Type B pancreatic cell (in vitro differentiated cells): ENCODE measurements at places on chromosomes 13 and 19. TPM values are rescaled to one million over a fixed set of nuclear protein-coding genes. Genes with fewer than 3 reads are reported as not detected.

Gene ARHGAP45
- total RNA-seq, result 2.6 and 4.5 TPM in 2 replicates

Gene WTIP
- 23.9 and 29.3 TPM in 2 replicates for total RNA-seq

DNA sequence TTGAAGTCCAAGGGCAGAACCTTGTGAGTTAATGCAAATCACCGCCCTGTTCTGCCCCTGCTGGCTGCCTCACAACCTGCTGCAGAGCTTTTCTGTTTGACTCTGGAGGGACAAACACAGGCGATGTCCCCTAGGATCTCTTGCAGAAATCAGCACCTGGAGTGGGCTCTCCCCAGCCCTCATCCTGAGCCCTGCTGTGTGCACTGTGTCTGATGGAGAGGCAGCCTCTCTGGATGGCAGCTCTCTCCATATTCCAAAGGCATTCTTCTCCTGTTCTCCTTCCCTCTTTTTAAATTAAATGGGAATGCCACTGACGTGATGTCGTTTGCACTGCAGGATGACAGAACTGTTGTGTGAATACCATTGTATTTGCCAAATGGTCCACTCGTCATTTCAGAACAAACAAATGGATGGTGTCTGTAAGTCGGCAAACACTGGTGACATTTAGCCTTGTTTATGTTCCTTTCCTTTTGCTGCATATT lies 184.1 kb downstream of the ZNF536 start:
- no peak overlapping the region for H3K4me3 ChIP-seq
- no peak for DNase-seq
- H3K27ac ChIP-seq, result no peak overlapping the region
- peaks cover 41% of the 10 kb centered on the region for H3K27me3 ChIP-seq

DNA sequence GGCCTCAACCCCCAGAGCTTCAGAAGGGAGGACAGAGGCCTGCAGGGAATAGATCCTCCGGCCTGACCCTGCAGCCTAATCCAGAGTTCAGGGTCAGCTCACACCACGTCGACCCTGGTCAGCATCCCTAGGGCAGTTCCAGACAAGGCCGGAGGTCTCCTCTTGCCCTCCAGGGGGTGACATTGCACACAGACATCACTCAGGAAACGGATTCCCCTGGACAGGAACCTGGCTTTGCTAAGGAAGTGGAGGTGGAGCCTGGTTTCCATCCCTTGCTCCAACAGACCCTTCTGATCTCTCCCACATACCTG lies 969 bp upstream of the CEACAM5 start:
- no peaks in the 10 kb centered on the region for H3K36me3 ChIP-seq
- no peak overlapping the region for H3K4me3 ChIP-seq
- H3K27ac ChIP-seq, result no peak overlapping the region
- no peaks in the 10 kb centered on the region for H3K27me3 ChIP-seq
- no peaks in the 10 kb centered on the region for H3K4me1 ChIP-seq
